Neural progenitor cell (in vitro differentiated cells): ENCODE measurements at places on chromosomes 6 and 20.

DNA sequence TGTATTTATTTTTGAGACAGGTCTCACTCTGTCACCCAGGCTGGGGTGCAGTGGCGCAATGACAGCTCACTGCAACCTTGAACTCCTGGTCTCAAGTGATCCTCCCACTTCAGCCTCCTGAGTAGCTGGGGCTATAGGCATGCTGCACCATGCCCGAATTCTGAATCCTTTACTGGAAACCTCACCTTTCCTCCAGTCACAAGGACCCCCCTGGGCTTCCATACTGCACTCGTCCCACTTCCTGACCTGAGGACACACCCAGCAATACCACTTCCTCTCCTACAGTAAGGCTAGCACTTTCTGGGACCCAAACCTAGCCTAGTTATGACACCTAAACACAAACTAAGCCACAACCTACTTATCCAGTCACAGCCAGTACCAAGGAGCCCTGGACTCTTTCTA is 68.2 kb downstream of the FAM217A start:
- peaks cover 27% of the 10 kb centered on the region for H3K36me3 ChIP-seq
- no peaks in the 10 kb centered on the region for H3K27me3 ChIP-seq

DNA sequence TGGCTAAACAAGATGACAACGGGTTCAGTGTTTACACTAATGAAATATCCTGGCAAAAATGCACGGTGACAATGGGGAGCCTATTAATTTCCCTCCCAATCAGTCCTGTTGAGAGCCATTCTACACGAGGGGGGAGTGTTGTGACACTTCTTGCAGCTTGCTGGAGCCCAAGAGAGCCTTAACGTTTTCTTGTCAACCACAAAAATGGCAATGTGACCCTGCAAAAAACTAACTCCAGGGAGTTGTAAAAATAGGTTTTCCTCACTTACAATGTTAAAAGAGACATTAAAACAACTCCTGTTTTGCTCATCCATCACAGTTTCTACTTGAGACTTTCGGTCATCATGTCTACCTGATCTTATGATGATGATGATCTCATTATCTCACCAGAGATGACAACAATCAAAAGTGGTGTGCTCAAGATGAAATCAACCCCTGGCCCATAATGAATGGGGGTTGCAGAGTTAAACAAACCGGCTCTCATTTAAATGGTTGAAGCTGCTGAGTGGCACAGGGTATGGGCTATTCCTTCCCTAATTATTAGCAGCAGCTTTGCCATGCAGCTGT is 57.9 kb downstream of the GJA10 start:
- no peak for DNase-seq
- H3K36me3 ChIP-seq, result no peaks in the 10 kb centered on the region
- no peaks in the 10 kb centered on the region for H3K27me3 ChIP-seq
- H3K4me1 ChIP-seq, result peaks cover 20% of the 10 kb centered on the region

DNA sequence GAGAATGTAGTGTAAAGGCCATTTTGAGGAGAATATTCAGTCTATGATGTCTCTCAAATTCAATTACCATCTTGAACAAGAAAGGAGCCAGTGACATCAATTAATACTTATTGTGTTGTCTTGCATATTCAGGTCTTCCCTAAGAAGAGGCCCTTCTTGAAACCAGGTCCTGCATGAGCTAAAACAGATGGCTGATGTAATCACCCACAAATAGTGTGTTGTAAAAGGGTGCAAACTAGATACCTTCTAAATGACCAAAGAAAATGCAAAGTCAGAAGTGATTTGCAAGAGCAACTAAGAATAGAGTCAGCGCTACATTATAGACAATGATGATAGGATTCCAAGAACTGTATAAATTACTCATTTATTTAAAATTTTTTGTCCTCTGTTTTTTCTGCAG is 97.0 kb downstream of the BTBD3 start:
- DNase-seq, result no peak
- H3K27ac ChIP-seq, result no peak overlapping the region
- no peaks in the 10 kb centered on the region for H3K36me3 ChIP-seq
- H3K4me1 ChIP-seq, result peaks cover 16% of the 10 kb centered on the region

DNA sequence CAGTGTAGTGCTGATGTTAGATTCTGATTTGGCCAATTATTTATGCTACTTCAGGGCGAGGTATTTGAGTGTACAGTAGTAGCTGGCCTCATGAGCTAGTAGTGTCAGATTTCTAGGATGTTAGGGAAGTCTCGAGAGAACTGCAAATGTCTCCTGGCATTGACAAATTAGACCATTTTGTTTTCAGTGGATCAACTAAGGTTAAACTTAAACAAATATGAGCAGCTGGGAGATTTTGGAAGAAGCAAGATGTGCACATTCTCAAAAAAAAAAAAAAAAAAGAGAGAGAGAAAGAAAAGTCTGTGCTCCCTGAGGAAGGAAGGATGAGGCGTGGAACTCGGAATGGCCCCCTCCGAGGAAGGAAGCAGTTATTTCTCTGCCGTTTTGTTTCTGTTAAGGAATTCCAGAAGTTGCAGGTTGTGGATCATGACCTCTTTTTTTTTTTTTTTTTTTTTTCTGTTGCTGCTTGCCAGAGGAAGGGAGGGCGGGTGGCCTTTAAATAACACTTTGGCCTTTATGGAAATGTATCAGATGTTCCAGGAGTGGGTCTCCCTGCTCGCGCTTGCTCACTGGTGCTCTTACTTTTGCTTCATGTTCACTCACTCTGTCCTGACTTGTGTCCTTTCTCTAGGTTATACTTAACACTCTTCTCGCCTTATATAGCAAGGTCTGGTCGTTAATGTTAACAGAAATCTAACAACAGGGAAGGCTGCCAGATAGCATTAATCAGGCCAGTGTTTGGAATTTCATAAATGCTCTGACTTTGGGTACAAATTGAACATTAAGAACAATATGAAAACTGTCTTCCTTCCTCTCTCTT is 124.4 kb downstream of the TCP11 start:
- no peak for DNase-seq
- H3K4me1 ChIP-seq, result no peaks in the 10 kb centered on the region
- H3K4me3 ChIP-seq, result no peak overlapping the region
- H3K27ac ChIP-seq, result no peak overlapping the region
- H3K27me3 ChIP-seq, result no peaks in the 10 kb centered on the region

GRCh38 chr20:46222521-46223007 is 85.7 kb downstream of the CDH22 start:
- H3K27ac ChIP-seq, result no peak overlapping the region
- H3K36me3 ChIP-seq, result no peaks in the 10 kb centered on the region
- H3K4me1 ChIP-seq, result peaks cover 36% of the 10 kb centered on the region
- H3K27me3 ChIP-seq, result no peaks in the 10 kb centered on the region
- DNase-seq, result peak; percentile 57

- H3K27me3 ChIP-seq, result no peaks in the 10 kb centered on the region
- H3K4me3 ChIP-seq, result peak overlapping the region; percentile 83
- H3K4me1 ChIP-seq, result peaks cover 5% of the 10 kb centered on the region
- DNase-seq, result no peak
Measured at GRCh38 chr6:98945311-98946115, 2.2 kb downstream of the FBXL4 start.

GRCh38 chr20:31746068-31746878 is 7.2 kb downstream of the TPX2 start:
- peaks cover 18% of the 10 kb centered on the region for H3K36me3 ChIP-seq
- H3K4me3 ChIP-seq, result no peak overlapping the region
- no peak for DNase-seq
- H3K27ac ChIP-seq, result no peak overlapping the region
- no peaks in the 10 kb centered on the region for H3K4me1 ChIP-seq

GRCh38 chr20:13320702-13321101 is 99.6 kb downstream of the ISM1 start:
- no peaks in the 10 kb centered on the region for H3K27me3 ChIP-seq
- no peaks in the 10 kb centered on the region for H3K36me3 ChIP-seq
- DNase-seq, result no peak
- no peak overlapping the region for H3K4me3 ChIP-seq
- peaks cover 15% of the 10 kb centered on the region for H3K4me1 ChIP-seq
- H3K27ac ChIP-seq, result no peak overlapping the region

DNA sequence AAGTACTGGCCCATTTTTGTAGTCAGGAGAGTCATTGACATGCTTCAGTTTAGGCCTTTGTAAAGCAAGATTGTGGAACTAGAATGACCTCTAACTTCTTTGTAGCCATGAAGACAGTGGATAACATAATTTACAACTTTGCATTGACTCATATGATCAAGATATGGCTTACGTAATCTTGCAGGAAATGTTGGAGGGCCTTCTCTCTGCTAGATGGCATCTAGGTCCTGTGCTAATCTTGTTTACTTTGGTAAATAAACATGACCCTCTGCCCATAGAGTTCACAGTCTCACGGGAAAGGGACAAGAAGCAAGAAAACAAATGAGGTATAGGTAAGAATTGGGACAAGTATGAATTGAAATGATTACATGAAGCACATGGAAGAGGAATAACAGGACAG is 355.2 kb upstream of the ARID1B start:
- no peaks in the 10 kb centered on the region for H3K27me3 ChIP-seq
- H3K4me3 ChIP-seq, result no peak overlapping the region

GRCh38 chr6:156175971-156176421 is 601.2 kb upstream of the ARID1B start:
- H3K36me3 ChIP-seq, result no peaks in the 10 kb centered on the region
- H3K4me1 ChIP-seq, result peaks cover 10% of the 10 kb centered on the region
- peaks cover 55% of the 10 kb centered on the region for H3K27me3 ChIP-seq
- H3K27ac ChIP-seq, result no peak overlapping the region

GRCh38 chr6:41439524-41440418 is 104.4 kb downstream of the NCR2 start:
- DNase-seq, result no peak
- peaks cover 33% of the 10 kb centered on the region for H3K4me1 ChIP-seq
- peaks cover 24% of the 10 kb centered on the region for H3K27me3 ChIP-seq

DNA sequence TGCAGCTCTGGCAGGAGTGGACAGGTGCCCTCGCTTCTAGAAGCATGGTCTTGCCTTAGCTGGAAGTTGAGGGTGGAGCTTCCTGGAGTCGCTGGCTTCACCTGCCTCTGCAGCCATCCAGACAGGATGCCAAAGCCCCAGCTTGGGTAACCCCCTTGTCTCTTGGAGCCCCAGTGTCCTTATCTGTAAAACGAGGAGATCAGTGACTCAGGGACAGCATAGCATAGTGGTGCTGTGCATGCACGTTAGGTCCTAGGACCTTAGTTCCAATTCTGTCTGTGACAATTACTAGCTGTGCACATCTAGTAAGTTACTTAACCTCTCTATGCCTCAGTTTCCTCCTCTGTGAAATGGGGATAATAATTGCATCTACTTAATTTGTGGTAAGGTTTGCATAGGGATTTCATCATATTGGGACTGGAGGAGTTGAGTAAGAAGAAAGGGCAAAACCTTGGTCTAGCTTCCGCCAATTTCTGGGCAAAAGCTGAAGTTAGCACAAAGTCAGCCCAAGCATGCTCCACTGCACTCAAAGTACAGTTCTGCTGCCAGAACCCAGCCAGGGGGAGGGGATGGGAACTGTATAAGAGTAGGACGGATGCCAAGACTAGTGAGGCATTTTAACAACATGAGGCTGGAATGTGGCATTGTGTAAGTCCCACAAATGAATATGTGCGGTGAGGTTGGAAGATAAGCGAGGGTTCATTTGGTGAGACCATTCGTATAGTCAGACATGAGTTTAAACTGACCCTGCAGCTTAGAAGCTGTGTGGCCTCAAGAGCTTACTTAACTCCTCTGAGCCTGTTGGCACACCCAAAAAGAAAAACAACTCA is 24.5 kb downstream of the TOX2 start:
- DNase-seq, result no peak
- no peak overlapping the region for H3K4me3 ChIP-seq

GRCh38 chr20:47265214-47265613 is 91.3 kb downstream of the ZMYND8 start:
- no peak overlapping the region for H3K4me3 ChIP-seq
- no peak for DNase-seq
- no peaks in the 10 kb centered on the region for H3K27me3 ChIP-seq
- peaks cover 4% of the 10 kb centered on the region for H3K4me1 ChIP-seq
- H3K36me3 ChIP-seq, result peaks cover 7% of the 10 kb centered on the region
- no peak overlapping the region for H3K27ac ChIP-seq

DNA sequence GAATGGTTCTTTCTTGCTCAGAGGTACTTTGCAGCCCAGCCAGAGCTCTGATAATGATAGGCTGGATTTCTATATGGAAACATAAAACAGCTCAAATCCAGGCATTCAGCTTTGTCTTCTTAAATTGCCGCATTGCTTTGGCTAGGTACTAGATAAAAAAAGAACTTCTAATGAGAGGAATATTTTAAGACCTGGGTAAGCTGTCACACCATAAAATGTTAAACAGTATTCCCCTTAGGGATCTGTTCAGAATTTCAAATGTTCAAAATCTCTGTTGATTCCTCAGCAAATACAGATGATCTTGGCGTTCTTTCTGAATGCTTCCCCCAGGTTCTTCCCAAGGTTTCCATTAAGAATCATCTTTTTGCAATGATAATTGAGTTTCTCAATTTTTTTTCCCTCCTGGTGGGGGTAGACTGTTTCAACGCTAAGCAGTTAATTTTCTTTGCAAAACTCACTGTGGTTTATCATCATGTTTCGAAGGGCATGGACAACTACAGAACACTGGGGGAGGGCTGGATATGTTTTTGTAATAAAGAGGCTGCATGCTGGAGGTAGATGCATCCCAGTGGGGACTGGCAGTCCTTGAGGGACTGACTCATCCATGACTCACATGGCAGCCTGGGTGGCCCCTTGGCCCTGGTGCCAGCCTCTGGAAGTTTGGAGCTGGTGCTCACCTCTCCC is 31.0 kb downstream of the TIAM2 start:
- H3K27me3 ChIP-seq, result no peaks in the 10 kb centered on the region
- no peak overlapping the region for H3K4me3 ChIP-seq
- H3K36me3 ChIP-seq, result no peaks in the 10 kb centered on the region
- no peak for DNase-seq
- no peak overlapping the region for H3K27ac ChIP-seq

DNA sequence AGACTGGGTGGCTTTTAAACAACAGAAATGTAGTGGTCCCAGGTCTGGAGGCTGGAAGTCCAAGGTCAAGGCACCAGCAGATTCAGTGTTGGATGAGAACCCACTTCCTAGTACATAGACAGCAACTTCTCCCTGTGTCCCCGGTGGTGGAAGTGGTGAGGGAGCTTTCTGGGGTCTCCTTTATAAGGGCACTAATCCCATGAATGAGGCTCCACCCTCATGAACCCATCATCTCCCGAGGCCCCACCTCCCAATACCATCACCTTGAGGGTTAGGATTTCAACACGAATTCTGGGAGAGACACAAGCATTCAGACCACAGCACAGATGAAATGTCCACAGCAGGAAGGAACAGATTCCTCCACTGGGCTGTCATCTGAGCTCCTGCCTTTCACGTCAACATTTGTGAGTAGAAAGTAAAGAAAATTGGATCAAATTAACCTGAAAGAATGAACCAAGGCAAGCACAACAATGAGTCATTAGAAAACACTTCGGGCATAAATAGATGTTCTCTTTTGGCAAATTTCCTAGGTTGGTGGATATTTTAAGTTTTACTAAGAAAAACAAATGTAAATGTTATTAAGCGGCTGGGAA is 130.7 kb downstream of the RNASET2 start:
- no peaks in the 10 kb centered on the region for H3K4me1 ChIP-seq
- no peaks in the 10 kb centered on the region for H3K36me3 ChIP-seq
- no peaks in the 10 kb centered on the region for H3K27me3 ChIP-seq
- H3K27ac ChIP-seq, result no peak overlapping the region
- H3K4me3 ChIP-seq, result no peak overlapping the region
